ENCODE measurements at places on chromosomes 4 and X. TPM values are rescaled to one million over a fixed set of nuclear protein-coding genes. Genes with fewer than 3 reads are reported as not detected.

The KLKB1 gene
- polyA plus RNA-seq, result 0.03 TPM

The HTN3 gene
- not detected for polyA plus RNA-seq

The NIPAL1 gene
- 2.0 TPM for polyA plus RNA-seq

The OGT gene
- polyA plus RNA-seq, result 77.0 TPM

The RPS6KA6 gene
- polyA plus RNA-seq, result 2.7 TPM

The PF4V1 gene
- polyA plus RNA-seq, result not detected

The TBC1D1 gene
- 29.8 TPM for polyA plus RNA-seq

All from SK-N-SH (cell line).